Kidney tubule cell (primary cell): ENCODE measurements at places on chromosomes 12 and 14.

DNA sequence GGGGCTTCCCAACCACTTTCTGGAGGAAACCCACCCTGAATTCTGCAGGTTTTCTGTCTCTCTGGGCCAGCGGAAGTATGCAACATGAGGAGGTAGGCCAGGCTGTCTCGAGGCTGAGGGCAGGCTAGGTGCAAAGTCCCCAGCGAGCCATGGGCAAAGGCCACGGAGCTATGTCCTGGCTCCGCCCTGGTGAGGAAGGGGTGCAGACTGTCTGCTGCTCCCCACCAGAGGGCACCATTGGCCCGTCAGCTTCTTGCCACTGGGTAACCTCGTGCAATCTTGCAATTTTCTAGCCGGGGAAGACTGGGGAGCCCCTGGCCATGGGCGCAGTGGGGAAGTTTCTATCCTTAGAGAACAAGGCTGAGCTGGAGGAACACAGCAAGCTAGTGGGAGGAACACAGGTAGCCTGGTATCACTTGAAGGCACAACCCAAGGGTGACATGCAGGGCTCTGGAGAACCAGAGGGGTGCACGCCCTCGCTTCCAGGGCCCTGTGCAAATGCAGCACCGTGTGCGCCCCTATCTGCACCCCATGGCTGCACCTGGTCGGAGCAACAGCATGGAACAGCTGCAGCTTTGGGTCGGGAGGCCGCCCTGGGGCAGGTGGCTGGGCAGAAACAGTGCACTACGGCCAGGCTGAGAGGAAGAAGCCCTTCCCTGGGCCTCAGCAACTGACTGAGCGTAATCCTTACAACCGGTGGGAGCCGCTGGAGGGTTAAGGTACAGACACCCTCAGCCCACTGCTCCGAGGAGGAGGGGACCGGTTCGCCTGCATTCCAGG lies 27.6 kb upstream of the RPLP0 start:
- peak; percentile 84 for DNase-seq

GRCh38 chr12:104652910-104653309 lies 196.2 kb downstream of the CHST11 start:
- DNase-seq: no peak

- no peak for DNase-seq
Measured at GRCh38 chr12:29148596-29148910, 525 bp upstream of the FAR2 start.

DNA sequence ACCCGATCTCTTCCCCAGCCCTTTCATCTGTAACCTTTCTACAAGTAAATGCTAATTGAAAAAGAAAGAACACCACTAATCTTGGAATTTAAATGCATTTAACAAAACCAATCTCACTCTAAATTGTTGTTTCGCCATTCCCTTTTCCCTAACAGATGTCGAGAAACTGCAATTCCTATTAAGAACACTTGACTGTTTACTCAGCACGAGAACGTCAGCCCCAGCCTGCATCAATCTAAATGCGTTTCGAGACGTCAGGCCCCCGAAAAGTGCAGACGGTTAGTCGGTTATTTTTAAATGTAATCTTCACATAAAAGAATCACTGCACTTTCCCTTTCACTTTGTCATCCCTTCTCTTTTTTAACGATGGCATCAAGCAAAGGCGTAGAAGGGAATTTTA lies 837.6 kb downstream of the VRK1 start:
- peak; percentile 28 for DNase-seq

- DNase-seq: peak; percentile 51
Measured at GRCh38 chr12:111024205-111024801, 103.9 kb upstream of the MYL2 start.
